ENCODE measurements at places on chromosomes 3 and 15. TPM values are rescaled to one million over a fixed set of nuclear protein-coding genes. Genes with fewer than 3 reads are reported as not detected.

GRCh38 chr3:191301782-191302411 is 27.3 kb upstream of the CCDC50 start:
- no peak for DNase-seq

The IMPG2 gene
- total RNA-seq = 0.12 TPM

The SERINC4 gene
- 0.14 TPM for total RNA-seq

DNA sequence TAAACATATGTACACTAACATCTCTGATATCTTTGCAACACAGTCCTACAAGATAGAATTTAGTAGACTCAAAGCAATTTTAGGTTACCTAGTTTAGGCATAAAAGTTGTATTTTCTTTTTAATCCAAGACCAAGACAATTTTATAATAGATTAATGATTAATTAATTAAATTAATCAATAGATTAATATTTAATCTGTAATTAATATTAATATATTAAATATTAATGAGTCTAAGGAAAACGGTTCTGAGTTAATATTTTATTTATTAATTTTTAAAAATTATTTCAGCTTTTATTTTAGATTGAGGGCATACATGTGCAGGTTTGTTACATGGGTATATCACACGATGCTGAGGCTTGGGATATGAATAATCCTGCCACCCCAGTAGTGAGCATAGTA is 49.0 kb downstream of the EHHADH start:
- DNase-seq = no peak

DNA sequence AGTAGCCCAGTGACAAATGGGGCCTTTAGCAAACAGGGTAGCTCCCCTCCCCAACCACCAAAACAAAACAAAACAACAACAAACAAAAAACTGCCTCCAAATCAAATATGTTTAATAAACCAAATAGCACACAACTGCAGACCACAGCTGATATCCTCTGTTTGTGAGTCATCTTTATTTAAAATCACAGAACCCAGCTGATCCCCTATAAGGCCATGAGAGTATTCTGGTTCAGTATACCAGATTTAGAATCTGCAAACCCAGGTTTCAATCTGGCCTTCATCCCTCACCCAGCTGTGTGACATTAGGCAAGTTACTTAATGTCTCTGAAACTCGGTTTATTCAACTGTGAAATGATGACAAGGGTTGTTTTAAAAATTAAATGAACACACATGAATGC is 124.5 kb downstream of the SUCLG2 start:
- DNase-seq = no peak

The RABL3 gene
- total RNA-seq = 6.8 TPM
